ENCODE measurements at places on chromosomes 11 and 22.

- DNase-seq: no peak
Observed at GRCh38 chr11:125141178-125141577, 23.4 kb upstream of the PKNOX2 start.

- no peak for DNase-seq
Observed at GRCh38 chr11:10758957-10759356, 7.9 kb downstream of the CTR9 start.

GRCh38 chr11:74449369-74449931, 17.9 kb downstream of the KCNE3 start:
- no peak for DNase-seq

DNA sequence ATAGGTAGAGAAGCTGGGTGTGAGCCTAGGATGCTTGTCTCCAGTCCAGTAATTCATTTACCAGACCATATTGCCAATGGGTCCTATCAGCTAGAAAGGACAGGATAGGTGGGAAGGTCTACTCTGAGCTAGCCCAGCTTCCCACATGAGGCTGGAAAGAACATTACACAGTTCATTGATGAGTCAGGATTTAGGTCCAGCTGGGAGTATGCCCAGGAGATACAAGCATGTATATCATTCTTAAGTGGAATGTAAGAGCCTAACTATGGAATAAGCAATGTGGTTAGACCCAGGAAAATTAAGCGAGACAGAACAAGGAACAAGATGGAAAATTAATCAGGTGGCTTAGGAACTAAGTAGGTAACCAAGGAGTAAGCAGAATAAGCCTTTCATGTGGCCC, 59.0 kb upstream of the TBCEL start:
- DNase-seq: no peak

DNA sequence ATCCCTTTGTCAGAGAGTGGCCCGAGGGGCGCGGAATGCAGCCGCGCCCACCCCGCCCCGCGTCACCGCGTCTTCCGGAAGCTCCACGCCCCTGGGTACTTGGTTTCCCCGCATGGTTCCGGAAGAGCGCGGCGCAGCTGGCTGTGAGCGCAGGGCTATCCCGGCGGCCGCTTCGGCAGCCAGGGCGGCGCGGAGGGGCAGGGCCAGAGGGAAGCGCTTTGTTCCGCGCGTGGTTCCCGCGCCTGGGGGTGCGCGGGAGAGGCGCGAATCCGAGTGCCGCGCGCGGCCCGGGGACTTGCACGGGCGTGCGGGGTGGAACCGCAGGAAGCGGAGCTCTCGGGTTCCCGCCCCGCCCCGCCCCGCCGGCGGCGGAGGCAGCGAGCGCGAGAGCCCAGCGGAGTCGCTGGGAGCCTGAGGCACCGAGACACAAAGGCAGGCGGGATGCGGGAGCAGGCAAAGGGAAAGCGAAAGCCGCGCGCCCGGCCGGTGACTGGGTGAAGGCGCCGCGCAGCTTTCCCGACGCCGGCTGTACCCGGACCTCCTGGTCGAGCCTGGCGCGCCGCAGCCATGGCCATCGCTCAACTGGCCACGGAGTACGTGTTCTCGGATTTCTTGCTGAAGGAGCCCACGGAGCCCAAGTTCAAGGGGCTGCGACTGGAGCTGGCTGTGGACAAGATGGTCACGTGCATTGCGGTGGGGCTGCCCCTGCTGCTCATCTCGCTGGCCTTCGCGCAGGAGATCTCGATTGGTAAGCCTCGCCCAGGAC, at the start of gene PANX1:
Gene PANX1 (plus strand): TSS at position 96 of the 766 bp plus-strand sequence. CDS start 472 bp downstream, at position 568.
- DNase-seq: peak; percentile 27

- no peak for DNase-seq
Observed at GRCh38 chr11:15346907-15347306, 232.2 kb downstream of the INSC start.

DNA sequence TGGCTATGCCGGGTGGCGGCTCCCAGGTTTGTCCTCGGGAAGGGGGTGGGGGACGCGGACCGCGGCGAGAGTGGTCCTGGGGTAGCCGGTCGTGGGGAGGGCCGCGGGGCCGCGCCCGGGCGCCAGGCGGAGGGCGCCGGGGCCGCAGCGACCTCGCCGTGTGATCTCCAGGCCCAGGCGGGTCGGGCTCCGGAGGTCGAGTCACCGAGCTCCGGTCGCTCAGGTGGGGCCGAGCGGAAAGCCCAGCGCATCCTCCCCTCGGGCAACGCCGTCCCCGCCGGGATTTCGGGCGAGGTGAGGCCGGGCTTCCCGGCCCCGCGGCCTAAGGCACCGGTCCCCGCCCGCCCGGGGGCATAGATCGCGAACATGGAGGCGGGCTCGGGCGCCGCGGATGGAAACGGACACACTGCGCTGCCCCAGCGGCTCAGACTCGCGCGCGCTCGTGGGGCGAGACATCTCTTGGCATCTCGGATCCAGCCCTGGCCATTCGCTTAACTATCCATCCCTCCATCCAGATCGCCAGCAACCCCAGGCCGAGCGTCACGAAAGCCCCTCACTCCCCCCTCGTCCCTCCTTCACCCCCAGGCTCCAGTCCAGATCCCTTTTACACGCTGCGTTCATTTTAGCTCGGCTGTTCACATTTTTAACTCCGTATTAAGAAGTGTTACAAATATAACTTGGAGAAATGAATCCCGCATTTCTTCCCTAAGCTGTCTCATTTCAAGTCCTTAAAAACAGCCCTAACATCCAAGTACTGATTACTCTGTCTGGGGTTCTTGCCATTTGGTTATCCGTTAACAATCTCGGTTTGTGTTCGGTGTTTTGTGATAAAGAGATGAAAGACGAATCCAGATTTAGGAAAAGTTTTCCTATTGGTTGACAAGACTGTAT, 460 bp downstream of the ZC3H12C start:
- no peak for DNase-seq

DNA sequence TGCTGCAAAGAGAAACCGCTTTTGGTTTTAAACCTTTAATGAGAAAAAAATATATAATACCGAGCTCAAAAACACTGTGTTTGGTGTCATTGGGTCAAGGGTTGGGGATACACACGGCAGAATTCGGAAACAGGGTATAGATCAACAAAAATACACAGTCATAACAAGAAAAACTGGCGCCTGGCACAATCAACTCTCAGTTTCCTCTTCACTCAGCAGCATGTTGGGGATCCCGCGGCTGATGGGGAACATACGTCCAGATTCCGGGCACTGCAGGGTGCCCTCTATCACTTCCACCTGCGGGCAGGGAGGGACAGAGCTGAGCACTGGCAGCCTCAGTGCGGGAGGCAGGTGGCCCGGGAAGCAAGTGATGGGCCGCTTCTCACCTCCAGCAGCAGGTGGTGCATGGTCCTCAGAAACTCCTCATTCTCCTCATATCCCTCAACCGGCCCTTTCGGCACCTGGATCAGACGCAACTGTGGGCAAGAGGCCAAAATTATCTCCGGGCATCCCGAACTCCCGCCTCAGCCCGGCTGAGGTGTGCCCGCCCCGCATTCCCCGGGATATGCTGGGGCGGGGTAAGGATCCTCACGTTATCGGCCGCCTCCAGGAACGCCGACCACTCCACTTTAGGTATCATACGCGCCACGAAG, 561 bp downstream of the TRMT112 start:
- no peak for DNase-seq

DNA sequence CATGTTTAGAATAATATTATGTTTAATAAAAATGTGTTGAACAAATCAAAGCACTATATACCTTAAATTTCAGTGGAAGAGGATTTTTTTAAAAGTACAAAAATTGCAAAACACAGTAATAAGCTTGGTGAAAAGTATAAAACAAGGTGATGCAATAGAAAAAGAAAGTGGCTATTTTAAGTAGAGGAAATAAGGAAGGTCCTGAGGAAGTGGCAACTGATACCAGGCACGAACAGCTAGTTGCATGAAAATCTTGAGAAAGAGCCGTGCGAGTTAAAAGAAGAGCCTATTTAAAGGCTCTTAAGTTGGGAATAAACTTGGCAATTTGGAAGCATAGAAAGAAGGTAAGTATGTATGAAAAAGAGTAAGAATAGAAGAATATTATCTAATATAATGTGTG, 1679.3 kb downstream of the LRRC4C start:
- no peak for DNase-seq

DNA sequence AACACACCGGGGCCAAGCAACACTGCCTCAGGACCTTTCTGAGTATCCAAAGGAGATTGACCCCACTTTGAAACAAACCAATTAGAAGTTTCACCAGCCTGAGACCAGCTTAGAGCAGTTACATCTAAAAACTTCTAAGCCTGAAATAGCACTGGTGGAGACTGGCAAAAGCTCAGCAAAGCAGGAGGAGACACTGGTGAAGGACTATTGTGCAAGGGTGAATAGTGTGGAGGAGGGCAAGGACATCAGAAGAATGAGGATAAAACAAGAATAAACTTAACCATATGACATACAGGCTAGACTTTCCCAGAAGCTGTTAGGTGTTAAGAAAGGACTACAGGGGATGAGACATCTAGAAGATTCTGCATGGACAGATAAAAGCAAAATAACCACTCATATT, 152.4 kb downstream of the FCHSD2 start:
- no peak for DNase-seq

DNA sequence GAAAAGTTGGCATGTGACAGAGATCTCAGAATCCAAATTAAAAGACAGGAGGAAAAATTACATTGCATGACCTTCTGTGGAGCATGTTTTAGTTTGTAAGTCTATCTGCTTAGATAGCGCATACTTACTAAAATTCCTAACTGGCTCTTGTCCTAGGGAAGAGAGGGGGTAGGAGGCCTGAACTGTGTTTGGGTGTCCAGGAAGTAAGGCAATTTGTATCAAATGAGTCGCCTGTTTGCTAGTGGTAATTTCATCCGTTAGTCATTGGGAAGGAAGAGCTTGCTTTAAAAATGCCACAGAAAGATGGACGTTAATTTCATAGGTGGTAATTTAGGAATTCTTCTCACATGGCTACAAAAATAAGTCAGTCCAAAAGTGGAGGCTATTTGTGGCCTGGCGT, 18.5 kb downstream of the GRK3 start:
- no peak for DNase-seq

GRCh38 chr11:76790251-76790650, 7.1 kb downstream of the TSKU start:
- DNase-seq: no peak

DNA sequence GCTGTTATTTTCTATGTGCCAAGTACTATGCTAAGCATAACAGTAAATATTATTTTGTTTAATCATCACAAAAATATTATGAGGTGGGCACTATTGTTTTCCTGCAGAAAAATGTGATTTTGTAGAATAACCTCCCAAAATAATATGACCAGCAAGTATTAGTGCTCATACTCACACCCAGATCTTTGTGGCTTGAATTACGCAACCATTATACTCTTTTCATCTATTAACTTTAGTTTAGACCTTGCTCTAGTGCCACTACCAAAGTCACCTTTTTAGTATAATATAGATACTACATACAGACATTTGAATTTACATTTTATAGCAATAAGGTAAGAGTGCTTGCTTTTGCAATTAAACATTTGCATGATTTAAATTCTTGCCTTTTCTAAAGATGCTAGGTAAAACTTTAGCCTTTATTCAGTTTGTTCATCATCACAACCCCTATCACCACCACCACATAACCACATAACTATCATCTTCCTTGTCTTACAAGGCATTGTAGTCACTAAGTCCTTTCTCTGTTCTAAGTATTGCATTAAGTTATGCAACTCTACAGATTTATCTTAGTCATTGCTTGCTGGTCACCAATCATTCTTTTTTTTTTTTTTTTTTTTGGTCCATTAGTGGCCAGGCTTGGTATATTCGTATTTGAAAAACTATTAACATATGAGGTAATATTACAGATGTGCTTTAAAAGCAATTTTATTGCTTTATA, 68.4 kb downstream of the GAS2 start:
- no peak for DNase-seq

GRCh38 chr11:118442908-118443589, 6.8 kb downstream of the KMT2A start:
- DNase-seq: no peak

Measured in GOT3 (cell line).